ENCODE measurements at places on chromosomes 1 and 21. TPM values are rescaled to one million over a fixed set of nuclear protein-coding genes. Genes with fewer than 3 reads are reported as not detected.

EEIG2 gene
- total RNA-seq, result 14.4 TPM

DNA sequence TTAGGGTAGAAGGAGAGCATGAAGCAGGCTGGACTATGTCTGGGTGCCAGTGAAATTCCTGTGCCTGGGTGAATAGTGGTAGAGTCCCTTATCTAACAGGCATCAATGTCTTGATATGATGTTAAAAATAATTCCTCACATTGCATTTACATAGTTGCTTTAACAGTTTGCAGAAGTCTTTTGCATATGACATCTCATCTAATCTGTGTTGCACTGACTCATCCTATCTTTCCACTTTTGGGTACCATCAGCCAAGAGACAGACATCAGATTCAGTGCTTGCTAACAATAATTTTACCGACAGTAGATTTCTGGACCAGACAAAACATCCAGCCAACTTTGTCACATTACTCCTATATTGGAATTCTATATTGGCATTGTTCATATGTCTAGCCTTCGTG lies 92.5 kb downstream of the WDR64 start:
- no peak for DNase-seq

DNA sequence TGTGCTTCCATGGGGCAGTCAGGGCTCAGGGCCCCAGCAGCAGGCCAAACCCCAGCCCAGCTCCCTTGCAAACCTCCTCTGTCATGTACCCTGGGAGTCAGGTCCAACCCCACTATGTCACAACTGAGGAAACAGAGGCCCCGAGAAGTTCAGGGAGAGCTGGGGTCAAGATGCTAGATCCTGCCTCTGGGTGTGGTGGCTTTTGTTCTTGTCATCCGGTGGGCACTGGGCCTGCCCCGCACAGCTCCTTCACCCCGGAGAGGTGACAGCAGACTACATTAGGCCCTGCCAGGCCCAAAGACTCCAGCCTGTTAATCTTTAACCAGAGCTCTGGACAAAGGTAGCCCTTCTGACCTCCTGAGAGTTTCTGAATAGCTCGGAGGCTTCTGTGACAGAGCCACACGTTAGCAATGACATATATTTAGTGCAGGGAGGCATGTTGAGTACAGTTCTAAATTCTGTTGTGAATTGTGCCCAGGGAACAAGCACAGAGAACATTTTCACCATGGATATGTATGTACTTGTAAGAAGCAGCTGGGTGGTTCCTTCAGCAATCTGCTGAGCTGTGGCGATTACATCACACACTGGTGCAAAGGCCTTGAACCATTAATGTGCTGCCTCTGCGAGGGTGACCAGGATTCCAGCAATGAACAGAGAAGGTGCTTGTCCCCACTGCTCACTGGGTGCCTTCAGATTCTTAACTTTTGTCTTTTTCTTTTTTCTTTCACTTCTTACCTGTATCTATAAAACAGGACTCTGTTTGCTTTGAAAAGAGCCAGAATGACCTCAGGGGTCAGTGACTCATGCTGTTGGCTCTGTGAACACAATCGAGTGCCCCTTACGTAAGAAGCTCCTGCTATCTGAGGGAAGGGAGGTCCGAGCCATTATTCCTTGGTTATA lies 102.8 kb downstream of the RHOU start:
- no peak for DNase-seq

- no peak for DNase-seq
Measured at GRCh38 chr1:26009796-26010447, 11.7 kb upstream of the EXTL1 start.

SH2D5 gene
- 0.41 TPM for total RNA-seq
